ENCODE measurements at places on chromosomes 16 and 17.

DNA sequence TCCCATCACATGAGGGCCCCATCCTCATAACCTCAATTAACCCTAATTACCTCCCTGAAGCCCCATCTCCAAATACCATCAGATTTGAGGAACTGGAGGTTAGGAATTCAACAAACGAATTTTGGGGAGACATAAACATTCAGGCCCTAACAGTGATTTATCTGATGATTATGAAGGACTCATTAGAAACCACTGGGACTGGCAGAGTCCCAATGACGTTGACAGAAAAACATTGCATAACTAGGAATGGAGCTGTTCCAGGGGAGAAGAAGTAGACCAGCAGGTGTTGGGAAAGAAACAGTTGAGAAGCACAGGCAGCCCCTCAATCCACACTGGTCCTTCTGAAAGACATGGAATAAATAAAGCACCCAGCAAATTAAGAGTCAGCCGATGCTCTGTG is 282.0 kb downstream of the MAP2K4 start:
- DNase-seq: no peak

GRCh38 chr16:2179576-2179975 is 16.8 kb downstream of the CASKIN1 start:
- DNase-seq: no peak

- no peak for DNase-seq
Observed at GRCh38 chr16:9092978-9093344, 1.5 kb downstream of the HAPSTR1 start.

- DNase-seq: no peak
Observed at GRCh38 chr16:87552772-87553573, 49.3 kb upstream of the JPH3 start.

- peak; percentile 55 for DNase-seq
Observed at GRCh38 chr17:69069226-69069750, 8.6 kb upstream of the ABCA9 start.

DNA sequence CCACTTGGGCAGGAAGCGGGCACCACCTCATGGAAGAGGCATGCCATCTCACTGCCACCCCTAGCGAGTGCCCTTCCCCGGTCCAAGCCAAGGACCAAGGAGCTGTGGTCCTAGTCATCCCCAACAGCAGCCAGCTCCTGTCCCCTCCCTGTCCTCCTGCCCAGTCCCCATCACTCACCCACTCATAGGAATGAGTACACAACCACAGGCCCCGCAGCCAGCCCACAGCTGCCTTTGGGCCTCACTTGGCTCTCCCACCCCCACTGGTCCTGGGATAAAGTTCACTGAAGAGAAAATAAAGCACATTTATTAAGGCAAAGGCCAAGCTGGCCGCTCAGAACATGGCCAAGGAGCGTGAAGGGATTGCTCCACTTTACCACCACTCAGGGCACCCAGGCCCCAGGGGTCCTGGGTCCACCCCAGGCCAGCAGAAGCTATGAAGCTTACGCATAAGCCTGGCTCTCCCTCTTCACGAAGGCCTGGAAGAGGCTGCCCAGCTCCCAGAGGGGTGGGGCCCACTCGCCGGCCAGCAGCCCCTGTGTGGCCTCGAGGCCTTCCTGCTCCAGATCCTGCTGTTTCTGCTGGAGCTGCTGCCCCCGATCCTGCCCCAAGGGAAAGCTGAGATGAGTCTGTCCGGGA is 3.6 kb downstream of the SCRN2 start:
- no peak for DNase-seq

Measured in foreskin fibroblast (primary cell).